NCI-H2081 treated with DMSO at 0.1 percent for 48 hours (cell line): ENCODE measurements at places on chromosomes 16 and 17.

- DNase-seq, result peak; percentile 43
Measured at GRCh38 chr16:61926766-61927165, 109.5 kb downstream of the CDH8 start.

DNA sequence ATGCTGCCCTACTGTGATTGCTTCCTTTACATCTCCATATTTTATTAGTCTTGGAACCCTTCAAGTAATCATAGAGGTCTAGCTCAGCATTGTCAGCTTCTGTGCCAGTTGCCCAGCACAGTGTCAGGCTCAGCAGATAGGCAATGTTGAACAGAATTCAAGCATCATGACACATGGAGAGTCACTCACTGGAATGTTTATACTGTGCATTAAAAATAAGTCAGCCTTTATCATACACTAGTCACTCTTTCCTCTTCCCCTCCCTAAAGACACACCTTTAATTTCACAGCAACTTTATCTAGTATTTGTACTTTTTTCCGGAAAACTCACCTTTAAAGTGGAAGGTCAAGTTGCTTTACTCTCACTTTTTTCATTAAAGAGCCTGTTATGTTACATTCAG is 253.8 kb upstream of the CDH11 start:
- DNase-seq, result no peak

- DNase-seq, result no peak
Measured at GRCh38 chr17:4950746-4951204, at the start of gene ENO3. Gene ENO3 (plus strand): TSS chr17:4951119. CDS start chr17:4951830, 711 bp downstream.

DNA sequence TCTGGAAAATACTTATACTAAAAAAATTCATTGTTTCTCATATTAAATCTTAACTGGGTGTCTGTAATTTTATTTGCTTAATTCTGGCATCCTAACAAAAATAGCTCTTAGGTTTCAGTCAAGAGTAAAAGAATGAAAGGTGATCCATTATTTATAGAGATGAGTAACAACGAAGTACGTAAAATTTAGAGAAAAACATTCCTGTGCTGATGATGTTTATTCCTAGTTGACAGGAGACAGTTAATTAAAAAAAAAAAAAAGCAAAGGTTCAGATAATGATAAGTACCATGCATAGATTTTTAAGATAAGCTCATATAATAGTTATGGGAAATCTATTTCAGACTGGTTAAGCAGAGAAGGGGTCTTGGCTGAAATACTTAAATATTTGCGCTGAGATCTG is 50.8 kb downstream of the ABCA9 start:
- DNase-seq, result no peak

- no peak for DNase-seq
Measured at GRCh38 chr16:69093974-69094373, 11.5 kb upstream of the HAS3 start.

GRCh38 chr16:84283314-84284153 is 11.1 kb upstream of the WFDC1 start:
- no peak for DNase-seq

DNA sequence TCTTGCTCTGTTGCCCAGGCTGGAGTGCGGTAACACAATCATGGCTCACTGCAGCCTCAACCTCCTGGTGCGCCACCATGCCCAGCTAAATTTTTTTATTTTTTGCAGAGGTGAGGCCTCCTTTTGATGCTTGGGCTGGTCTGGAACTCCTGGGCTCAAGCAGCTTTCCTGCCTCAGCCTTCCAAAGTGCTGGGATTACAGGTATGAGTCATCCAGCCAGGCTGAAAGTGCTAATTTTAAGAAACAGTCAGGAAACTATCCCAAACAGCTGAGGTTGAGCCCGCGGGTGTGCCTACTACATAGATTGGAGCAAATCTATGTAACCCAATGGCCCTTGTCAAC is 738 bp upstream of the XPO6 start:
- DNase-seq, result no peak

GRCh38 chr17:16927641-16928321 is 44.1 kb downstream of the TNFRSF13B start:
- no peak for DNase-seq

DNA sequence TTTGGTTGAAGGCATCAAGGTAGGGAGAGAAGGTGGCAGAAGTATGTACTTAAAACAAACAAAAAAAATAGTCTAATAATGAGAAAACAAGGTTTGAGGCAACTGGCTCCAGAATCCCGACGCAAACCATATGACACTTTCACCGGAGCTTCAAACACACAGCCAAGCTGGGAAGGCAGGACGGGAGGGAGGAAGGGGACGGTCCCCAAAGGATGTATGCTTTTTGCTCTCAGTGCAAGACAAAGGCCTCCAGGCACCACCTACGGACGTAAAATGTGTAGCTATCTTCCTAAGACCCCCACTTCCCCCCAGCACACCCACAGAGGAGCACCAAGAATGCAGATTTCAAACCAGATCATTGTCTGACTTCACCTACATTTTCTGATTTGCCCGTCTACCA is 102.3 kb downstream of the ZFHX3 start:
- no peak for DNase-seq

GRCh38 chr17:46056800-46057304 is 57.8 kb downstream of the STH start:
- no peak for DNase-seq

DNA sequence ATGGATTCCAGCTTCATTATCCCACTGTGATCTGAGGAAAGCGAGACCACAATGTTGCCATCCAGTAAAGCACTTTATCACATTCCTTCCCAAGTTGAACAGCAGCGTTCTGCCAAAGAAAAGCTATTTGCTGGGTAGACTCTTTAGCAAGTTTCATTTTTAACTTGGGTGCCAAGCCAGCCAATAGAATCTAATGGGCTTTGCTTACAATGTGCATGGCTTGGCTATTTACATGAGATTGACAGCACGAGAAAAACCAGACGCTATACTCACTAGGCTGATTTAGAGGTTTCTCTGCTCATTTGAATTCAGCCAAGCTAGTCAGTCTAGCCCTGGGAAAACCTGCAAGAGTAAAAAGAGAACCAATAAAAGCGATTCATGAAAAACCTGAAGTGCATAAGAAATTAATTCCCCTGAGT is 108.9 kb downstream of the CDH13 start:
- no peak for DNase-seq

DNA sequence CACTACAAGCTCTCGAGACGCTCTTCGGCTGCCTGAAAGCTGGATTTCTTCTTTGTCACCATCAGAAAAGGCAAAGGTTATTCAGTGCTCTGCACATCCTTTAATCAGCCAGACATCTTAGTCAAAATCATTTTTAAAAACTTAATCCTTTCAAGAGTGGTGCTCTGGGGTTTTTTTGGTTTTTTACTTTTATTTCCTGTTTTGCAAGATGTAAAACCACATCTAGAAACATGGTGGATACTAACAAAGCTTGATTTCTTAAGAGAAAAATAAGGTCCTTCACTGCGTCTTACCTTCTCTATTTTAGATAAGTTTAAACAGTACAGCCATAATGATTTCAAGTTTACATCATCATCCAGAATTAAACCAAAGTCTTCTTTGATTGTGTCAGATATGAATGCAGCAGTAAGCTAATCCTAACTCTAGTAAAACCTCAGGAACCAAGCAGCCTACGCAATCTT is 6.3 kb downstream of the ANKRD11 start:
- no peak for DNase-seq

- no peak for DNase-seq
Measured at GRCh38 chr17:39090908-39091665, 60.4 kb downstream of the PLXDC1 start.

- DNase-seq, result no peak
Measured at GRCh38 chr16:79850348-79850747, 249.8 kb upstream of the MAF start.

GRCh38 chr17:49901460-49902331 is 53.8 kb upstream of the TAC4 start:
- no peak for DNase-seq

GRCh38 chr16:87383505-87384161 is at the start of gene FBXO31:
Gene FBXO31 (minus strand): TSS chr16:87383776. CDS start chr16:87383744, 32 bp downstream.
- peak; percentile 4 for DNase-seq

GRCh38 chr17:801660-802059 is 19.5 kb downstream of the MRM3 start:
- no peak for DNase-seq

DNA sequence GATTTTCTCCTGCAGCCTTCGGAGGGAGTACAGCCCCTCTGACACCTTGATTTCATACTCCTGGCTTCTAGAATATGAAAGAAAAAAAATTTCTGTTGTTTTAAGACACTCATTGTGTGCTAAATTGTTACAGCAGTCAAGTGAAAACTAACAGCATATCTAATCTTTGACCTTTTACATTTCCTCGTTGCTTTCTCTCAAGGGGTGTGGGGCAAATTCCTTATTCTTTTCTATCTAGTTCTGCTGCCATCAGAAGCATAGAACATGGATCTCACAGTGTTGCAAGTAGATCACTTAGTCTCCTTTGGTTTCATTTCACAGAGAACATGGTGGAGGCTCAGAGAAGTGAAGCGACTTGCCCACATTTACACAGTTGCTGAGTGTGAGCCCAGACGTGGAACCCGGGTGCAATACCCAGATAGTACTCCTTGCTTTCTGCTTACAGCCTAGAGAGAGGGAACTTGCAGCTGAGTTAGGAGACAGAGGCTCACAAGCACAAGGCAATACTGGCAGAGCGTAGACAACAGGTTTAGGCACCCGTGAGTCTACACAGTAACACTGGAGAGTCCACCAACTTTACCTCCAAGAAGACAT is 28.7 kb upstream of the MMD start:
- DNase-seq, result no peak

GRCh38 chr17:79294459-79295071 is 219.9 kb downstream of the ENGASE start:
- no peak for DNase-seq

- DNase-seq, result no peak
Measured at GRCh38 chr17:36131421-36131820, 27.8 kb downstream of the CCL4 start.

GRCh38 chr17:42526031-42526444 is 10.0 kb upstream of the NAGLU start:
- DNase-seq, result no peak

GRCh38 chr17:63289931-63290330 is 156.2 kb downstream of the CYB561 start:
- no peak for DNase-seq

- DNase-seq, result no peak
Measured at GRCh38 chr17:47230864-47231263, 21.7 kb downstream of the MYL4 start.

- no peak for DNase-seq
Measured at GRCh38 chr17:81527591-81528383, at the start of gene FSCN2. Gene FSCN2 (plus strand): TSS chr17:81528377. CDS start chr17:81528532, 155 bp downstream.

GRCh38 chr16:531494-532125 is 4.1 kb downstream of the CAPN15 start:
- DNase-seq, result no peak

DNA sequence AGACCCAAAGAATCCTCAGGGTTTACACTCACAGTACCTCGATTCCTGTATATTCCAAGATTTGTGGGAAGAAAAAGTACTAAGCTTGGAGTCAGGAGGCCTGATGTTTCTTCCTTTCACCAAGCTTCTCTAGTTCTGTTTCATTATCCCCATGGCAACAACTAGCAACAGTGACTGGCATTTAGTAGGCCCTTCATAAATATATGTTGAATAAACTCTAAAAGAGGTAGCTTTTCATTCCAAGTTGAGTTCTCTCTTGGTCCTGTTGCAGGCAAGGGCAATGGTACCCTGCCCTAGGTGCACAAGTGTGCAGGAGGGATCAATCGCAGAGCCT is 527 bp upstream of the UBE2Z start:
- DNase-seq, result peak; percentile 51

DNA sequence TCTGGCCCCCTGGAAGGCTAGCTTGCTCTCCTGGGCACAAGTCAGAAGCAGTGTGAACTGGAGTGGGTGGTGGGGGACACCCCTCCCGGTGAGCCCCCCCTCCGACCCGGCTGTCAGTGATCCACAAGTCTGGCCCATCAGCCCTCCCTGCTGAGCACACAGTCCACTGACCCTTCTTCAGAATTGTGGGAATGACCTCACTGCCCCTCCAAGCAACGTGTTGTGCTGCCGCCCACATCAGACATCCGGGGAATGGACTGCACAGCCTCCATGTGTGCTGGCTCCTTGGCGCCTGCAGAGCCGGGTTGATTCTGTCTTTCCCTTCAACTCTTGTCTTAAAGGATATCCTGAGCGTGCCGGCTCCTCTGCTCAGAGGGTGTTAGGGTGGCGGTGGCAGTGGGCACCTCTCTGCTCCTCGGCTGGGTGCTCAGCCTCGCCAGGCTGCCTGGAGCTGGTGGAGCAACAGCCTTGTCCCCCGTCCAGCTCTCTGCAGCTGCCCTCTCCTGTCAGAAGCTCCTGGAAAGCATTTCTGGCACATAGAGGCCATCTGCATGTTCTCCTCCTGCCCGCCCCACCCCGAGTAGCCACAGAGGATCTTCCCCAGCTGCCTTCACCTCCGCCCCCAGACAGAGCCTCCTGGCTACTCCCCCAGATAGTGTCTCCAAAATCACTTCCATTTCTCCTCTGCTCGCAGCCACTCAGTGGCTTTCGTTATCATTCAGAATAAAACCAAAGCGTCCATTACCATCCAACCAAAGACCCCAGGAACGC is 19.8 kb downstream of the NPTX1 start:
- DNase-seq, result no peak

GRCh38 chr17:41913798-41914197 is 5.0 kb downstream of the ACLY start:
- no peak for DNase-seq

DNA sequence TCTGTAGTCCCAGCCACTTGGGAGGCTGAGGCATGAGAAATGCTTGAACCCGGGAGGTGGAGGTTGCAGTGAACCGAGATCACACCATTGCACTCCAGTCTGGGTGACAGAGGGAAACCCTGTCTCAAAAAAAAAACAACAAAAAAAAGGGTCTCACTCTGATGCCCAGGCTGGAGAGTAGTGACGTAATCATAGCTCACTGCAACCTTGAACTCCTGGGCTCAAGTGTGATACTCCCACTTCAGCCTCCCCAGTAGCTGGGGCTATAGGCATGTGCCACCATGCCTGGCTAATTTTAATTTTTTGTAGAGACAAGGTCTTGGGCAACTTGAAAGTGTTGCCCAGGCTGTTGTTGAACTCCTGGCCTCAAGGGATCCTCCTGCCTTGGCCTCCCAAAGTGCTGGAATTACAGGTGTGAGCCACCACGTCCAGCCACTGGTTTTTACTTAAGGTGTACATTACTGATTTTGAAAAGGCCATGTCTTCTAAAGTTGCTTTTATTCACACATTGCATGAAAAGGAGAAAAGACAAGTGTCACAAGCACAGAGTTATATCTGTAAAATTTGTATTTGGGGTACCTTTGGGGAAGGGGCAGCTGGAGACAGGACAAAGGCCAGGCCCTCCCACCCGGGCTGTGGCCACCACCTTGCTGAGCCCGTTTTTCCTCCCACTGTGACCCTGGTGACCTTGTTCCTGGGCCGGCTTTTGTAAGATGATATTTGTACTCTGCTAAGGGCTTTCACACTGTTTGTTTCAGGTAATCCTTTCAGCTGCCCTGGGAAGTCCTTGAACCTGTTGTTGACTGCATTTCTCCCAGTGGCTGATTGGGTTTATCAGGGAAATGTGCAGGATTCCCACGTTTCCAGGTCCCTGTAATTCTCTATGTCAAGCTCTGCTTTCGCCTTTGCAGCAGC is 11.5 kb downstream of the GPT2 start:
- DNase-seq, result no peak

- DNase-seq, result no peak
Measured at GRCh38 chr16:73610160-73610559, 562.2 kb upstream of the ZFHX3 start.

GRCh38 chr16:65075877-65076276 is 46.0 kb downstream of the CDH11 start:
- DNase-seq, result no peak
